EL (cell line): ENCODE measurements at places on chromosomes 4 and X.

DNA sequence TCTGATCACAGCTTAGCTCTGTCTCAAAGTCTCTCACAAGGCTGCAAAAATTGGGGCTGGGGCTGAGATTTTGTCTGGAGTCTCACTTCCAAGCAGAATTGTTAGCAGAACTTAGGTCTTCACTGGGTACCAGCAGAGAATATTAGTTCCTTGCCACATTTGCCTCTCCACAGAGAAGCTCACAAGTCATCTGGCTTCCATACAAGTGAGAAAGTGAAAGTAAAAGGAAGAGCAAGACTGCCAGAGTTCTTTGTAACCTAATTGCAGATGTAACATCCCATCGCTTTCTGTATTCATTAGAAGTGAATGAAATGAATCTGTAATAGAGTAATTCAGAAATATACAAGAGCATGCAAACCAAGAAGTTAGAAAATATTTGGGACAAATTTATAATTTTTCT lies 624.1 kb upstream of the GNPDA2 start:
- no peak for DNase-seq

- no peak for DNase-seq
Measured at GRCh38 chr4:76673362-76673761, 224.6 kb downstream of the SOWAHB start.

DNA sequence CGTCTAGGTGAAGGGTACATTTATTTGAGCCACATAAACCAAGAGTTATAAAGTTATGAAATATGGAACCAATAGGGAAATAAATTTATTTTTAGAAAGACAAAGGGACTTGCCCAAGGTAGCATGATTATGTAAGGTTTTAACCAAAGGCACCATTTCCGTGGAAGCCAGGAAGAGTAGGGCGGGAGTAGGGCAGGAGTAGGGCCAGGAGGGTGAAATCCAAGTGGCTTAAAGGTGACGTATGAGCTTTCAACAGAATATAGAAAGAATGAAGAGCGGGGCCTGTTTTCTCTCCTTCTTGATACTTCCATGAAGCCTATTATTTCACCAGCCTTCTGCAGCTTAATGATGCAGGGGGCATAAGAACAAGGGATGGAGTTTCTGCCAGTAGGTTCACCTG lies 91.7 kb upstream of the PNPLA4 start:
- DNase-seq, result no peak

- no peak for DNase-seq
Measured at GRCh38 chr4:48194971-48195370, 60.9 kb upstream of the TXK start.

GRCh38 chr4:176592976-176593670 lies 199.6 kb downstream of the VEGFC start:
- DNase-seq, result no peak

DNA sequence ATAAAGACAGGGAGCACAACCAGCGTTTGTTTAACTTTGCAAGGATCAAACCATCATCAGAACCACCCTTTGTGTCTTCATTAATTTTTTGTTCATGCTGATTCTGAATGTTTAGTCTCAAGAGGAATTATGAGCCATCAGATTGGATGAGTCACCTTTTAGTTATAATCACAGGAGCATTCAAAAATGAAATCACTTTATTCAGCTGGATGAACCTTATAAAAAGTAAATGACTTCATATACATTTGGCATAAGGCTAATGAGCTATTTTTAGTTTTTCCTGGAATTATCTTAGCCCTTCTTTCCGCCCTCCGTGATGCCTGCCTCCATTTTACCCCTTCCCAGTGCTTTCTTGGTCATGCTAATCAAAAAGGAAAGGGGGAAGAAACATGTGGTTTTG lies 103.6 kb downstream of the SORBS2 start:
- peak; percentile 45 for DNase-seq

DNA sequence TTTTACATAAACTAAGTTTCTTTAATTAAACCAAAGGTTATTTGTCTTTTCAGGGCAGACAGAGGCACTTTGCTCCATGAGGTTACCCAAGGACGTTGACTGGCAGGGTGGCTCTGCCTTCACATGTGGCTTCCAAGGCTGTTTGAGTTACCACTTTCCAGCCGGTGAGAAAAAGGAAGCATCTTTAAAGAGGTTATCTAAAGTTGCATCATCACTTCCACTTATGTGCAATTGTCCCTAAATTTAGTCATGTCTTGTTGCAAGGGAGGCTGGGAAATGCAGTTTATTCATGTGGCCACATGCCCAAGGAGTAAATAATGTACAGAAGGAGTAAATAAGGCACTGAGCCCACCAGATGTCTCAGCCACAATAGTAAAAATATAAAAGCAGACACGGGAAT lies 29.0 kb upstream of the RAP1GDS1 start:
- DNase-seq, result no peak

DNA sequence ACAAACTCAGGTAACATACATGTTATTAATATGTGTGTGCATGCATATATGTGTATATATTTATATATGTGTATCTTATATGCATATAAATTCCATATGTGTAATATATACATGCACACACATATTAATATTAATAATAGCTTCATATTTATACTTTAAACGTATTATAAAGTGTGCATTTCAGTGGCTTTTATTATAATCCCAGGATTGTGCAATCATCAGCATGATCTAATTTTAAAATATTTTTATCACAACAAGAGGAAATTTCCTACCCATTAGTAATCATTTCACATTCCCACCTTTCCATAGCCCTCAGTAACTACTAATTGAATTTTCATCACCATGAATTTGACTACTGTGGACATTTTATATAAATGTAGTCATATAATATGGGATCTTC lies 2211.9 kb upstream of the TENM3 start:
- no peak for DNase-seq

DNA sequence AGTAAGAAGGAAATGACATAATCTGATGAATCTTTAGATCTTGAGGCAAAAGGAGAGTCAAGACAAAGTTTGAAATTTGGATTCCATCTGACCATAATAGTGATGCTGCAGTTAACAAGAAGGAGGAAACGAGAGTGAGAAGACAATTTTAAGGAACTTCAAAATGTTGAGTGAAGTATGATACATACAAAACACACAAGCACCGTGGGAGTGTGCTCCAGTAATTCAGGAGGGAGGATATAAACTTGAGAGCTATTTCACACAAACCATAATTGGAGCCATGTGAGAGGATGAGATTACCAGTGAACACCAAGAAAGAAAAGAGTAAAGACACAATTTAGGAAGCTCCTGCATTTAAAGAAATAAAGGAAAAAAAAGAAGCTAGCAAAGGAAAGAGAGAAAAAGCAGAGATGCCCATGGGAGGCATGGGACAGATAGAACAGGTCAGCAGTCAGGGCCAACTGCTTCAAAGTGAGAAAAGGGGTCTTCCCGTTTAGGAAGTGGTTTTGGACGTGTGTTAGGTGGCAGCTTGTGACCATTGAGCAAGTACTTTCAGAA lies 150.7 kb upstream of the SLC7A11 start:
- DNase-seq, result no peak

- no peak for DNase-seq
Measured at GRCh38 chr4:3700736-3701135, 65.4 kb upstream of the ADRA2C start.

- no peak for DNase-seq
Measured at GRCh38 chr4:163485589-163485988, 8.9 kb upstream of the TMA16 start.

DNA sequence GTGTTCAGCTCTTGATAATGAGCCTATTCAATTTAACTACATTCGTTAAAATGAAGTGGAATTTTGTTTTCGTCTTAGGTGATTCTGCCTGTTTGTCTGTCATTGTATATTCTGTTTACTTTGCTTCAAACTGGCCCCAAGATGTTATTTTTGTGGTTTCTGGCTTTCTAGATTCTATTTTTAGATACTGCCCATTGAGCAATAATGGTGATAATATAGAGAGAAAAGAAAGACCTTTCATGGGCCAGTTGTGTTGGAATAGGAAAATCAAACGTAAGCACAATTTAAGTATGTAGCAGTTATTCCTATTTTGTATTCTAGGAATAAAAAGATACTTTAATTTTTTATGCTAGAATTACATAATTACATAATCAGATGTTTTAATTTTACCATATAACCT lies 4.0 kb downstream of the CDKN2AIP start:
- DNase-seq, result no peak

DNA sequence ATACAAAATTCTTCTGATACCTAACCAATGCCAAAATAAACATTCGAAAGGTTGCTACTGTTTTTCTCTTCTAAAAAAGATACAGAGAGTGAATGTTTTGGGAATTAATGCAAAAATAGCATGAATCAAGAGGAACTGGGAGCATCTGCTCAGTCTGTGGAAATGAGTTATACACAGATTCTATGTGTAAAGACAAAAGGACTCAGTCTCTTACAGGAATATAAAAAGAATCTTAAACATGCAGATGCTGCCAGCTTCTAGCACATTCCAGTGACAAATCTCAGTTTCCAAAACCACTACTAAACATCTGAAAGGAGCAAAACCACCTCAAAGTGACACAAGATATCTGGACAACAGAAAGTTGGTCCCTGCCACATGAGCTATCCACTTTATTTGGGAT lies 55.0 kb downstream of the PAPSS1 start:
- peak; percentile 9 for DNase-seq

- DNase-seq, result no peak
Measured at GRCh38 chrX:16897445-16897844, 27.3 kb upstream of the RBBP7 start.

GRCh38 chr4:148441986-148442831 lies at the start of gene NR3C2:
TSS of gene NR3C2 (minus strand) at chr4:148442414.
- DNase-seq, result peak; percentile 95

GRCh38 chr4:130568746-130569145 lies 1472.8 kb downstream of the C4orf33 start:
- no peak for DNase-seq

DNA sequence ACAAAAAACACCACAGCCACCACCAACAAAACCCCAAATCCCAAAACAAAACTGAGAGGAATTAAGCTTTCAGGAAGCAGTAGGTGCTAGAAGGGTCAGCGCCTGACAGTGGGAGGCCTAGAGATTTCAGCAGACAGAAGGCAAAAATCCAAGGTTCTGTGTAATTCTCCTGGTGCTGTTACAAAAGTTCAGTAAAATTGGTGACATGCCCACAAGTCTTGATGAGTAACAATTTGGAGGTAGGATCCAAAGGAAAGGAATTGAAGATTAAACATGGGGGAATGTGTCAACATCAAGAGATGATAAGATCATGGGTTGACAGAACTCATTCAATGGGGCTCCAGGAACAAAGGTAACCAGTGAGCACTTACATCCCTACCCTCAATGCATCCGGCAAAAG lies 653.8 kb upstream of the CPEB2 start:
- no peak for DNase-seq

GRCh38 chr4:96913441-96914080 lies 1073.7 kb downstream of the PDHA2 start:
- no peak for DNase-seq

- no peak for DNase-seq
Measured at GRCh38 chrX:88284844-88285243, 462.2 kb upstream of the CPXCR1 start.

- DNase-seq, result no peak
Measured at GRCh38 chr4:66223068-66223703, 552.9 kb upstream of the EPHA5 start.

- DNase-seq, result no peak
Measured at GRCh38 chr4:102624505-102624904, 123.3 kb downstream of the NFKB1 start.

DNA sequence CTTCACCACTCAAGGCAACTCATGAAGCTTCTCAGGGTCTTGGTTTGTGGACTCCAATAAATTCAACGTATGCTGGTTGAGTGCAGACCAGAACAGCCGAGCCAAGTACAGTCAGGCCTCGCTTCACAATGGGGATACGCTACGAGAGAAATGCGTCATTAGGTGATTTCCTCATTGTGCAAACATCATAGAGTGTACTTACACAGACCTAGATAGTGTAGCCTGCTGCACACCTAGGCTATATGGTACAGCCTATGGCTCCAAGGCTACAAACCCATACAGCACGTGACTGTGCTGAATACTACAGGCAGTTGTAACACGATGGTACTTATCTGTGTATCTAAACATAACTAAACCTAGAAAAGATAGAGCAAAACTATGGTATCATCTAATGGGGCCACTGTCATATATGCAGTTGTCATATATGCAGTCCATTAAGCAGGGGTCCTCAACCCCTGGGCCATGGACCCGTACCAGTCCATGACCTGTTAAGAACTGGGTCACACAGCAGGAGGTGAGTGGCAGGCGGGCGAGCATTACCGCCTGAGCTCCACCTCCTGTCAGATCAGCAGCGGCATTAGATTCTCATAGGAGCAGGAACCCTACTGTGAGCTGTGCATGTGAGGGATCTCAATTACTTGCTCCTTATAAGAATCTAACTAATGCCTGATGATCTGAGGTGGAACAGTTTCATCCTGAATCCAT lies 31.5 kb downstream of the RTL5 start:
- DNase-seq, result no peak

GRCh38 chr4:1195109-1195671 lies 22.8 kb upstream of the SPON2 start:
- no peak for DNase-seq

DNA sequence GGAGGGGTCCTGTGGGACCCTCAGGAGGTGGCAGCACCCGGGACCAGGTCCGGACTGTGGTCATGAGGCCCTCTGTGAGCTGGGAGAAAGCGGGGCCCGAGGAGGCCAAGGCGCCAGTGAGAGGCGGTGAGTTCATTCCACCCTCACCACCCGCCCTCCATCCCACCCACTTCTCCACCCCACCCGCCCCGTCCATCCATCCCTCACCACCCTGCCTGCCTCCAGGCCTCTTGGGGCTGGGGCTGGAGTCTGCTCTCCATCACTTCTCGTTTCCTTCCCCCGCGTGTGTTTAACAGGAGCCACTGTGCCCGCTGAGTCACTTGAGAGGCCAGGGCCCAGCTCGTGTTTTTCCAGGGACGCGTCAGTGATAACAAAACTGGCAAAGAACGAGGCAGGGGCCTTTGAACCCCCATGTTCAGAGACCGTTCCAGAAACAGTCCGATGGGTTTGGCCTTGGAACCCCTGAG lies 6.2 kb downstream of the SH3TC1 start:
- no peak for DNase-seq

DNA sequence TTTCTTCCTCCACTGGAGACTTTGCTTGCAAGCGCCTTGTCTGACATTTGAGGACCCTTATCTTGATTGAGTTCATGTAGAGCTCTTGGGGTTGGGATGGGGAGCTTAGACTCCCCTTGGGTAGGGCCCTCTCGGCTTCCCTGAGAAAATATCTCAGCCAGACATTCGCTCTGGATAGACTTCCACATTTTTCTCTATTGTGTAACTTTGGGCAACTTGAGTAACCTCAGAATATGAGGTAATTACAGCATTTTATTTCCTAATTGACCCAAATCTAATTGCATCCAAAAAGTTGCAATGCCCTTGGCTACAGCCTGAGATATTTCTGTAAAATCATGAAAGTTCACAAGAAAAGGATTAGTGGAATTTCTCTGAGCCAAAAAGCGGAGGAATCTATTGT lies 102.8 kb upstream of the MXRA5 start:
- DNase-seq, result no peak

- no peak for DNase-seq
Measured at GRCh38 chrX:13717700-13718472, 16.5 kb downstream of the TRAPPC2 start.
